ENCODE measurements at places on chromosomes 2 and 18.

- no peak for ATAC-seq
These were observed 382.6 kb downstream of the EPHA4 start for GRCh38 chr2:221189431-221190067.

DNA sequence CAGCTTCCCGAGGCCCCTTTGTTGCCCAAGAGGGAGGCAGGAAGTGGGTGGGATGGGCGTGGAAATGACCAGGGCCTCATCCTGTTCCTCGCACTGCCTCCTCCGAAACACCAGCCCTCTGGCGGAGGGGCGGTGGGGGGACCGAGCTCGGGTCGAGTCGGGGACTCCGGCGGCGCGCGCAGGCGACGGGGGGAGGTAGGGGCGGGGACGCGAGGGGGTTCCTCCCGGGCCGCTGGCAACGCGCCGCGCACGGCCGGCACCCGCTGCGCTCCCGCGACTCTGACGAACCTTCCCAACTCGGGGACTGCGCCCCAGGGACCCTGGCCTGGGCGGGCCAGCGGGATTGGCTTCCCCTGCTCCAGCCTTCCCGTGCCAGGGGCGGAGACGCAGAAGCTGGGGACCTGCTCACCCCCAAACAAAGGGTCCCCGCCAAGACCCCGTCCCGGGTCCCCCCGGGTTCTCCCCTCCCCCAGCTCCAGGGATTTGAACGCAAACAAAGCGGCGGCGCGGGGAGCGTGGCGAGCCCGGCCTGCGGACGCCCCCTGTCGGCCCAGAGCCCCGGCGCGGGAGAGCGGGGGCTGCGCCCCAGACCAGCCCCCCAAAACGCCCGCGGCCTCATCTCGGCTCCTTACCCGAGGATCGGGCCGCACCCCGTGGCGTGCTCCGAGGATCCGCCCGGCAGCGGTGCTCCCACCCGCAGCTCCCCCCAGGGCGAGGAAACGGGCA, 1.2 kb downstream of the SEMA4C start:
- ATAC-seq, result peak; percentile 81

- peak; percentile 95 for ATAC-seq
These were observed 638.0 kb upstream of the ZEB2 start for GRCh38 chr2:145157741-145158591.

DNA sequence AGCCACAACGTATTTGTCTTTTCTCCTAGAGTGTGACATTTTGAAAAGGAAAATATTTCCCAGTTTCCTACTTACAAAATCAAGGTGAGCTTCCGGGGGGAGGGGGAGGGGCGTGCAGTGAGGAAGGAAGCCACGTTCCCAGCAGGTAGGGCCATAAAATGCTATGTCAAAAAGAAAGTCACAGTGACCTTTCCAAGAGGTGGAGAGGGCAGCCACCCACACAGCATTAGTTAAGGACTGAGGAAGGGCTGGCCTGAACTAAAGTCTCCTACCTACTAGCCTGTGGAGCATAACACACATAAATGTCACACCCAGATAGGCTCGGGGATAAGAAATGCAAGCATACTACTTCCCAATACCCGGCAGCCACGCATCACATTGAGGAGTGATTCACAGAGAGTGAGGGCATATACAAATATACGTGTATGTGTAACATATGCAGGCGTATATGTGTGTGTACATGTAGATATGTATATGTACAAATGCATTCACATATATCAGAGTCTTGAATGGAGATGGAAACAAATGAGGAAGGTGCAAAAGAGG, 191.1 kb downstream of the STK39 start:
- ATAC-seq, result no peak

GRCh38 chr2:46825231-46825938, 90.2 kb downstream of the MCFD2 start:
- no peak for ATAC-seq

- ATAC-seq, result peak; percentile 56
These were observed 66.9 kb upstream of the RBM44 start for GRCh38 chr2:237731663-237732062.

- ATAC-seq, result no peak
These were observed 47.3 kb upstream of the ATP6V1B1 start for GRCh38 chr2:70888366-70888922.

GRCh38 chr2:136072621-136073020, 45.3 kb downstream of the CXCR4 start:
- ATAC-seq, result no peak
